ENCODE measurements at places on chromosomes 1 and 21.

DNA sequence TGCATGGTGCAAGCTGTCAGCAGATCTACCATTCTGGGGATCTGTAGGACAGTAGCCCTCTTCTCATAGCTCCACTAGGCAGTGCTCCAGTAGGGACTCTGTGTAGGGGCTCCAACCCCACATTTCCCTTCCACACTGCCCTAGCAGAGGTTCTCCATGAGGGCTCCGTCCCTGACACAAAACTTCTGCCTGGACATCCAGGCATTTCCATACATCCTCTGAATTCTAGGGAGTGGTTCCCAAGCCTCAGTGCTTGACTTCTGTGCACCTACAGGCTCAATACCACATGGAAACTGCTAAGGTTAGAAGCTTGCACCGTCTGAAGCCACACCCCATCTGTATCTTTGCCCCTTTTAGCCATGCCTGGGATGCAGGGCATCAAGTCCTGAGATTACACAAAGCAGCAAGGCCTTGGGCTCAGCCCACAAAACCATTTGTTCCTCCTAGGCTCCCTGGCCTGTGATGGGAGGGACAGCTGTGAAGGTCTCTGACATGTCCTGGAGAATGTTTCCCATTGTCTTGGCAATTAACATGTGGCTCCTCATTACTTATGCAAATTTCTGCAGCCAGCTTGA lies 117.0 kb upstream of the NFIA start:
- DNase-seq = no peak

- no peak for DNase-seq
These were observed 34.9 kb downstream of the EPHA2 start for GRCh38 chr1:16120940-16121410.

GRCh38 chr1:32339363-32339978 lies 3.4 kb upstream of the MARCKSL1 start:
- DNase-seq = no peak

- no peak for DNase-seq
These were observed 478.2 kb downstream of the NEGR1 start for GRCh38 chr1:71804140-71804539.

GRCh38 chr1:177686933-177687332 lies 282.9 kb downstream of the SEC16B start:
- no peak for DNase-seq

DNA sequence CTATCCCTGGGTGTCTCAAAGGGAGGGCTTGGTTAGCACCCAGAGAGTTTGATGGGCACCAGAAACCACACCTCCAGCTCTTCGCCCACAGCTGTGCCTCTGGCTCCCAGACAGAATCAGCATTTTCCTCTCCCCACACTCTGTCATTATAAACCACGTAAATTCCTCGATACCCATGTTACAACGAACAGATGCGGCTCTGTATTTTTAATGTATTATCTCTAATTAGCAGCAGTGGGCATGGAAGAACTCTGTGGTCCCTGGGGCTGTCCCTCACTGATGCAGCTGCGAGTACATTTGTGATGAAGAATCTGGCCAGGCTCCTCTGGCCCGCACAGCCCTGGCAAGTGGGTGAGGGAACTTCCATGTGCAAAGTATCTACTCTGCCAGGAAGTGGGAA lies 10.8 kb downstream of the HMGB4 start:
- no peak for DNase-seq

- DNase-seq = no peak
These were observed 319.1 kb upstream of the SGIP1 start for GRCh38 chr1:66214901-66215300.

GRCh38 chr1:233006541-233006973 lies 56.1 kb downstream of the NTPCR start:
- DNase-seq = no peak

DNA sequence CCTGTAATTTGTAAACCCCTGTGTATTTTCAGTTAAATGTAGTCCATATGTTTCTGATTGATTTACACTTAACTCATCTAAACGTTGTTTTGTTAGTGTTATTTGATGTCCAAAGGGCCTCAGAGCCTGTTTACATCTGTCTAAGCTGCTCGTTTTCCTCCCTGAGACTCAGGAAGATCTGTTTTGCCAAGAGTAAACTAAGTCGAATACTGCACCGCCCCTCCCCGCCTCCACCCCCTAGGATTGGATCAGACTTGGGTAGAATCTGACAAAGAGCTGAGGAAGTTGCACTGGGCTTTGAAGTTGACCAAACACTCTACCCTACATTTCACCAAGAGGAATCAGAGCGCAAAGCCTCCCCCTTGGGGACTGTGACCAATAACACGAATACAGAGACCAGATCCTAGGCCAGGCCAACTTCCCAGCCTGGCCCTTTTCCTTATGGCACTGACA lies 206.9 kb upstream of the LMO4 start:
- no peak for DNase-seq
